ENCODE measurements at places on chromosomes 5 and 9. TPM values are rescaled to one million over a fixed set of nuclear protein-coding genes. Genes with fewer than 3 reads are reported as not detected.

- DNase-seq = no peak
Observed at GRCh38 chr5:54547711-54548250, 30.2 kb downstream of the SNX18 start.

The QRFP gene
- not detected for total RNA-seq

DNA sequence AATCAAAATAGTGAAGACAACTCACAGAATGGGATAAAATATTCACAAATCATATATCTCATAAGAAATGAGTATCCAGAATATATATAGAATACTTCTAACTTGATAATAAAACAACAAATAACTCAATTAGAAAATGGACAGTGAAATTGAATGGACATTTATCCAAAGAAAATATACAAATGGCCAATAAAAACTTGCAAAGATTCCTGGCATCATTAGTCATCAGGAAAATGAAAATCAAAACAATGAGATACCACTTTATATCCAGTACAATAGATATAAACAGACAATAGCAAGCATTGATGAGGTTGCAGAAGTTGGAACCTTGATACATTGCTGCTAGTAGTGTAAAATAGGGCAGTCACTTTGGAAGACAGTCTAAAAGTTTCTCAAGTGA lies 12.8 kb upstream of the TLR4 start:
- DNase-seq = no peak

The PLCXD3 gene
- total RNA-seq = not detected

DNA sequence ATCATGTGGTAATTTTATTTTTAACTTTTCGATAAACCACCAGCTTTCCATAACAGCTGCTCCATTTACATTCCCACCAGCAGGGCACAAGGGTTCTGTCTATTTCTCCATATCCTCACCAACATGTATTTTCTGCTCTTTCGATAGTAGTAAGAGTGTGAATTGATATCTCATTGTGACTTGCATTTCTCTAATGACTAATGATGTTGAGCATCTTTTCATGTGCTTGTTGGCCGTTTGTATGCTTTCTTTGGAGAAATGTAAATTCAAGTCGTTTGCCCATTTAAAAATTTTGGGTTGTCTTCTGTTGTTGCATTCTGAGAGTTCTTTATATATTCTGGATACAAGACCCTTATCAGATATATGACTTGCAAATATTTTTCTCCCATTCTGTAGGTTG lies 45.9 kb downstream of the PSD2 start:
- DNase-seq = no peak

- DNase-seq = no peak
Observed at GRCh38 chr9:135076876-135077430, 10.5 kb upstream of the OLFM1 start.

The FOXD4L5 gene
- 0.27 TPM for total RNA-seq

DNA sequence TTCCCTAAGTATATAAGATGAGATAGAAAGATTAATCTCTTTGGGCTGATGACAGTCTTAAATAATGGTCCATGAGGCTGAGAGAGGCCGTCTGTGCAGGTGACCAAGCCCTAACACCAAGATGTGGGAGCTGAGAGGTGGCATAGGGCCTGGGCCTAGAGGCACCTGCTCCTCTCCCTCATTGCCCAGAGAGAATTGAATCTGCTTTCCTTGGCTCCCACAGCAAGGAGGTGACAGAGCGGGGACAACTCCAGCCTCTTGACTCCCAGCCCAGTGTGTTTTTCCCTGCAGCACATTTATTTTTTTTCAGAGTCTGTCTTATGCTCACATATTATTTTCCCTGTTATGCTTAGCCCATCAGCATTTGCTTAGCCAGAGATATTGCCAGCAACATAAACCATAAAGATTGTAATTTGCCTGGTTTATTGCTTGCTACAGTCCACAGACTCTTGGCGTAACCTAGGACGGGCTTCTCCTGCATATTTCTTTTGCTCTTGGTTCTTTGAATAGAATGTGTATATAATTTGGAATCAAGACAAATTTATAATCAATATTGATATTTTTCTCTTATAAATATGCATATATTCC lies 105.6 kb downstream of the NTRK2 start:
- no peak for DNase-seq

GRCh38 chr9:1173993-1174392 lies 123.8 kb downstream of the DMRT2 start:
- DNase-seq = no peak

The ZNF883 gene
- not detected for total RNA-seq

The CHSY3 gene
- total RNA-seq = not detected

The HTR4 gene
- not detected for total RNA-seq

GRCh38 chr9:35712762-35713400 lies 19.1 kb downstream of the TLN1 start:
- DNase-seq = no peak

GRCh38 chr9:128203707-128204551 lies 750 bp downstream of the DNM1 start:
- no peak for DNase-seq

DNA sequence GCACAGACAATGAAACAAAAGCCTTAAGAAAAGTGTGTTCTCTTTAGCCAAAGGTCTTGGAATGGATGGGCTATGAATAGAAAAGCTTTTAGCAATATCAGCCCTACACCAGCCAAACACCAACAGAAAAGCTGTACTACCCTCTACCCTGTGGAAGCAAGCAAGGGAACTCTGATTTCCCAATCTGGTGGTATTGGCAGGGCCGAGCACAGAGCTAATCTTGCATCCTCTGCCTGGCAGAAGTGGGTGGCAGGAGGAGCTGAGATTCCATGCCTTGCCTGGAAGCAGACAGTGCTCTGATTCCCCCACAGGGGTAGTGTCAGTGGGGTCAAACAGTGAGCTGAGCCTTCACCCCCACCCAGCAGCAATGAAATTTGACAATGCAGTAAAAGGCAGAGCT lies 29.6 kb upstream of the ZNF782 start:
- no peak for DNase-seq

DNA sequence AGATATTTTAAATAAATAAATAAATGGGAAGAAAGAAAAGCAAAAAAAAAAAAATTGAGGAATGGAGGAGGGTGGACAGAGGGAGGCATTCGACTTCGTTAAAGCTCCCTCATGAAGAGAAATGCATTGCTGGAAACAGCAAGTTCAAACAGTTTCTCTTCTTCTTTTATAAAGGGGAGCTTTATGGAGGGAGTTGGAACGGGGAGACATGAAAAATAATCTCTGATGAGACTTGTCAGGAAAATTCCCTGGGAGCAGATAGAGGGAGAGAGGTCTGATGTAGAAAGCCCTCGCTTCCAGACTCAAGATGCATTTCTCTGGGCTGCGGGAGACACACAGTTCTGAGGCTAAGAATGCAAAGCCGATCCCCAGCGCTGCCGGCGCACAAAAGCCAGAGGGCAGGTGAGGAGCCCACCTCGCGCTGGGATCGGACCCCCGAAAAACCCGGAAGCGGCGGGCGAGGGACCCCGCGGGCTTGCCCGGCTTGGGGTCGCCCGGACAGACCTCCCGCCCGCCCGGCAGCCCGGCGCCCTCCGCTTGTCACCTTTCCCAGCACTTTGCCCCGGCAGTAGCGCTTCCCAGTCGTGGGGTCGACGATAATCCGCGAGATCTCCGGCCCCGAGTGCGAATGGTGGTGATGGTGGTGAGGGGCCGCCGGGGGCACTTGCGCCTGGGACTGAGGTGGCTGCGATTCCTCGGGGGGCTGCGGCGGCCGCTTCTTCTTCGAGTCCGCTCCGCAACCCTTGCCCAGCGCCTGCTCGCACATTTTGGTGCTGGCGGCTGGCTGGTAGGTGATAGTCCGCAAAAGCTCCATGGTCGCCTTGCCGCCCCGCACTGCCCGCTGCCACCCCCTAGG lies 512 bp downstream of the PLK2 start:
- DNase-seq = no peak

The CCNI2 gene
- total RNA-seq = 55.6 TPM

DNA sequence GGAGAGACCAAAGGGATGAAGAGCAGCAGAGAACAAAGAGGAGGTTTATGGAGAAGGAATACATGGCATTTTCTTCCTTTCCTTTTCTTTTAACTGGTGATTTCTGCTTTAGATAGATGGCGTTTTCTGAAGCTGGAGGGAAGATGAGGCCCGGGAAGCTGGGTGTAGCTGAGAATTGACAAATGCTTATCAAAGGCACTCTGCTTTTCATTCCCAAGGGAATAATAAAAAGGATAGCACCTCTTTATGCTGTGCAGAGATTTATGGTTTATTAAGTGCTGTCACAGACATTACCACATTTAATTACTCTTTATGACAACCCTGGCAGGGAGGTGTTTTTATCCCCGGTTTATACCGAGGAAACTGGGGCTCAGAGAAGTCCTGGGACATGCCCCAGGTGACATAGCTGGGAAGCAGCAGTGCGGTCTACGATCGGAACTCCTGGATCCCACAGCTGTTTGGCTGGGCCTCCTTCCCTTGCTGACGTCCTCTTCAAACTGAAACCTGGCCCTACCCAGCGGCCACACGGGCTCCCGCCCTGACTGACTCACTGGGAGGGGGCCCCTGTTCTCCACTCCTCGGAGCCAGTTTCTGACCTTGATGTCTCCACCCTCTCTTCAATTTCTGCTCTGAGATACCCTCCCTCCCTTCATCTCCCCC lies 8.2 kb upstream of the EPB41L4B start:
- DNase-seq = no peak

The SERF1B gene
- total RNA-seq = 24.4 TPM

The DIRAS2 gene
- total RNA-seq = not detected

The HAPLN1 gene
- not detected for total RNA-seq

DNA sequence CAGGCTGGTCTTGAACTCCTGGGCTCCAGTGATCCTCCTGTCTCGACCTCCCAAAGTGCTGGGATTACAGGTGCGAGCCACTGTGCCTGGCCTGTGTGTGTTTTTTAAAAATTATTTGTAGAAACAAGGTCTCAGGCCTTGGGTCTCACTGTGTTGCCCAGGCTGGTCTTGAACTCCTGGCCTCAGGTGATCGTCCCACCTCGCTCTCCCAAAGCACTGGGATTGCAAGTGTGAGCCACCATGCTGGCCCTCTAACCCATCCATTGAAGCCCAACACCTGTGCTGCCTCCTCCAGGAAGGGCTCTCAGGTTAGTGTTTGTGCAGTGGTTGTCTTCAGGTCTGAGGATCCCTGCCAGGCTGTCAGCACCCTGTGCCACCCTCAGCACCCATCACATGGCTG lies 56.6 kb downstream of the CXXC5 start:
- DNase-seq = no peak

The FANCC gene
- 18.7 TPM for total RNA-seq

DNA sequence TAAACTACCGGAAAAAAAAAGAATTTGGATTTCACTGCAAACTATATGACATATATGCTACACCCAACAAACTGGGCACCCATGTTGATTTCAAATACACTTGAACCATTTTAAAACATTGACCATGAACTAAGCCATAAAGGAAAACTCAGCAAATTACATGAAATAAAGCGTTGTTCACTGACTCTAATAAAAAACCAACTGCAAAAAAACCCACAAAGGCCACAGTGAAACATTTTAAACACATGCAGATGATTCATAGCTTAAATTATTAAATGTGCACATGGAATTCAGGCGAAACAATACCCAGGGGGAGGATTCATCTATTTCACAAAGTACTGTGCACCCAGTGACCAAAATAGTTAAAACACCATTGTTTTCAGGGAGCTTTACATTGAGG lies 33.3 kb downstream of the MTRR start:
- no peak for DNase-seq

DNA sequence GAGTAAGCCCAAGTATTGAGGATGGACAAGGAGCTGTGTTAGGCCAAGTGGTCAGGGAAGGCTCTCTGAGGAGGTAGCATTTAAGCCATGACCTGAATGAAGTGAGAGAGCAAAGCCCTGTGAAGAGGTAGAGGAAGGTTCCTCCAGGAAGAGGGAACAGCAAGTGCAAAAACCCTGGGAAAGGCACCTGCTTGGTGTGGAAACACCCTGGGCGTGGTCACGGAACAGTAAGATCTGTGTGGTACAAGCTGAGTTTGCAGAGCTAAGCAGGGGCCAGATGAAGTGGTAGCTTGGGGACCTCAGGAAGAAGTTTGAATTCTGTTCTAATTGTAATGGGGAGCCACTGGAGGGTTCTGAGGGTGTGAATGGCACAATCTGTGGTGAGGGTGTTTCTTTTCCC lies 310.2 kb downstream of the ARHGAP26 start:
- DNase-seq = no peak

- DNase-seq = peak; percentile 76
Observed at GRCh38 chr5:141605523-141606277, 13.1 kb downstream of the DIAPH1 start.

- DNase-seq = no peak
Observed at GRCh38 chr5:169909945-169910344, 70.3 kb downstream of the INSYN2B start.

The HOMER1 gene
- total RNA-seq = 11.8 TPM

GRCh38 chr5:172646716-172647285 lies 5.7 kb downstream of the NEURL1B start:
- DNase-seq = no peak

The CCNJL gene
- total RNA-seq = not detected

- no peak for DNase-seq
Observed at GRCh38 chr5:67548520-67549295, 352.1 kb upstream of the CD180 start.

The BHMT2 gene
- total RNA-seq = not detected

- DNase-seq = no peak
Observed at GRCh38 chr9:38486837-38487236, 62.6 kb upstream of the IGFBPL1 start.

The SLF1 gene
- total RNA-seq = 15.4 TPM

DNA sequence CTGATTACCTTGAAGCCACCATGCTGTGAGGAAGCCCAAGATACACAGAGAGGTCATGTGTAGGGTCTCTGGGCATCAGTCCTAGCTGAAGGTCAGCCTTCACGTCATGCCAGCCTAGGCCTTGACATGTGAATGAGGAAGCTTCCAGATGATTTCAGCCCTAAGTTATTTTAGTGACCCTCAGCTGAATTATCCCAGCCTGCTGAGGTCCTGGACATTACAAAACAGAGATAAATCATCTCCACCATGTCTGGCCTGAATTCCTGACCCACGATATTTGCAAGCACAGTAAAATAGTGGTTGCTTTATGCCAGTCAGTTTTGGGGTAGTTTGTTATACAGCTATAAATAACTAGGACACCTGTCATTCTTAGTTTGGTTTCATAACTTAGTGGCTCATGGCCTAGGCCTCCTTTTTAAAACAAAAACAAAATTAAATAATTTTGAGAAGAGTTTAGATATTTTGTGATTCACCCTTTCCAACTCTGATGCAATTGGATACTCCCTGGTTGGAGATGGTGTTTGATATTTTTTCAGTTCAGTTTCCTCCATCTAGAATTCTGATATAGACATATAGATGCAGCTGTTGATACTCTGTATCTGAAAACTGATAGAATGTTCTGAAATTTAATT lies 571.3 kb upstream of the CLINT1 start:
- DNase-seq = no peak

The TOPORS gene
- total RNA-seq = 15.1 TPM

DNA sequence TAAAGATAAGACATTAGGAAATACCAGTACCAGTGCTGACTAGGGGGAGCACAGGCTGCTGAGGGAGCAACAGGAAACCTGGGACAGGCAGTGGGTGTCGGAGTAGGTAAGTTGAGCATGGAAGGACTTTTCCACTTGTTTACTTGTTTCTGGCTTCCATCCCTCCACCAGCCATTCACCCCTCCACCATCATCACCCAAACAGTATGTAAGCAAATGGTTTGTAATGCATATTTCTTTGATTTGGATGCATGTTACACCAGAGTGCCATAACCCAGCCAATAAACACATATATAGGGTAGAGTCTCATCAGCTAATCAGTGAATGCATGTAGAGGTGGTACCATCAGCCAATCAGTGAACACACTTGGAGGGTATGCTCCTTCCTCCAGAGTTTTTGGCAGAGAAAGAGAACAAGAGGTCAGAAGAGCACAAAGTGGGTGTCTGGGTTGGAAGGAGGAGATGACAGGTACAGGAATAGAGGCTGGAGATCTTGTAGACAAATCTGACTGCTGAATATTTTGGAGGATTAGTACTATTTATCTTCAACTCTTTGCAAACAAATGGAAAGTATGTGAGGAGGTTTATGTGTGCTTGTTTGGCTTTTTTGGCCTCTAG lies 37.7 kb upstream of the PDE8B start:
- DNase-seq = no peak

Data from activated T-helper 1 cell treated with anti-CD3 and anti-CD28 coated beads, Interleukin-12 subunit alpha, Interleukin-12 subunit beta, Interleukin-2, Interleukin-4 antibody, amounts not matched to agents 30 ng/mL and 10 ng/mL and 1 ng/mL, durations not matched to agents 14 hours and 24 hours and 36 hours (primary cell).